ENCODE measurements at places on chromosomes 16 and 17.

DNA sequence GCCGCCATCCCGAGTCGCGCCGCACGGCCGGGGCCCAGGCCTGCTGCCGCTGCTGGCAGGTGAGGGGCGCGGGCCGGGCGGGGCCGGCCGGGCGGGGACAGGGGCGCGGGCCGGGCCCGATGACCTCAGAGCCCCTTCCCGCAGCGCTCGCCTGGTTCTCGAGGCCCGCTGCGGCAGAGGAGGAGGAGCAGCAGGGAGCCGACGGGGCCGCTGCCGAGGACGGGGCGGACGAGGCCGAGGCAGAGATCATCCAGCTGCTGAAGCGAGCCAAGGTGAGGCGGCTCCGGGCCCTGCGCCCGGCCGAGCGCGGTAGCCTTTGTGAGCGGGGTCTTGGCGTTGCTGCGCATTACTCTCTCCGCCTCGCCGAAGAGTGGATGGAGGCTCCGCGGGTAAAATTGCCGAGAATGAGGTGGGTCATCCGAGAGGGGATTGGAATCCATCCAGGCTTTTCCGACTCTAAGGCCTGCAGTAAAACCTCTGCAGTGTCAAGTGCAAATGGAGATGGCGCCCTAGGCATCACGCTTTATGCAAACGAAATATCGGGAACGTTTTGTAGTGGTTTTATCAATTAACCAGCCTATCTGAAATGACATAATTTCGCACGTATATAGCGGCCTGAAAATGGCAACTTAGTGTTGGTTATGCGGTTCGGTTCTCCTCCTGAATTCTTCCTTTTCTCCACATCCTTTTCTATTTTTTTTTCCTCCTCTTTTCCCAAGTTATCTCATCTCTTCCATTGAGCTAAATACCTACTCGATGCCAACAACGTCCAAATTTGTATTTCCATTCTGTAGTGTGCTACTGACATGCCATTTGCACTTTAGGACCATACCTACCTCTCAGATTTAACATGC is 577 bp downstream of the TTC19 start:
- DNase-seq = no peak

DNA sequence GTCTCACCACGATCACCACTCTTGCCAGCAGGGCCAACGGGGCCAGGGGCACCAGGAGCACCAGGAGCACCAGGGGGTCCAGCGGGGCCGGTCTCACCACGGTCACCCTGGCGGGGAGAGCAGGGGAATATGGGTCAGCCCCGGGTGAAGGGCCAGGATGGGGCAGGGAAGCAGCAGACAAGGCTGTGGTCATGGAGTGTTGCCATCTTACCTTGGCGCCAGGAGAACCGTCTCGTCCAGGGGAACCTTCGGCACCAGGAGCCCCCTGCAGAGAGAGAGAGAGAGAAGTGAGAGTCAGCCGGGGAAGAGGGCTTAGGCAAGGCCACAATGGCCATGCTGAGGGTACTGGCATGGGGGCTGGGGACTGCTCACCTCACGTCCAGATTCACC is 12.9 kb downstream of the COL1A1 start:
- no peak for DNase-seq

GRCh38 chr17:74361230-74362068 is at the start of gene BTBD17:
BTBD17 (minus strand) TSS chr17:74361868; CDS start chr17:74361819, 49 bp downstream.
- no peak for DNase-seq

GRCh38 chr16:89565506-89566372 is 5.3 kb downstream of the RPL13 start:
- DNase-seq = no peak

GRCh38 chr17:61338000-61338798 is 61.4 kb upstream of the TBX2 start:
- no peak for DNase-seq

DNA sequence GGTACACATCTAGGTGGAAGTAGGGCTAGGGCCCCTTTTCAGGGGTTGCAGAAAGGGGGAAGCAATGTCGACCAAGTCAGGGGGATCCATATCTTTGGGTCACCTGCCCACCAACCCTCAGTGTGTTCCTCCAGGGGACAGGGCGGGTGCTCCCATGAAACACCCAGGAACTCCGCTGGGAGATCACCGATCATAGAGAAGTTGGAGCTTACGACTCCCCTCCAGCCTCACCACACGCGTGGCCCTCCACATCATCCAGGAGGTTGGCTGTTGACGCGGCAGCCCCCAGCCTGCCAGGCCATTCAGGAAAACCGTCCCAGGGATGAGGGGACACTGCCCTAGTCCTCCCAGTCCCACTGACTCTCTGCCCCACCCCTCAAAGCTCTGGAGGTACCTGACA is 17.3 kb upstream of the MRPS23 start:
- no peak for DNase-seq

GRCh38 chr17:67390646-67391361 is 13.7 kb downstream of the PITPNC1 start:
- DNase-seq = peak; percentile 32

GRCh38 chr17:142102-142661 is 4.8 kb downstream of the SCGB1C2 start:
- DNase-seq = no peak

- no peak for DNase-seq
Measured at GRCh38 chr17:82753201-82753464, 1.3 kb downstream of the TBCD start.

GRCh38 chr16:86584071-86584685 is 5.8 kb downstream of the FOXL1 start:
- no peak for DNase-seq

DNA sequence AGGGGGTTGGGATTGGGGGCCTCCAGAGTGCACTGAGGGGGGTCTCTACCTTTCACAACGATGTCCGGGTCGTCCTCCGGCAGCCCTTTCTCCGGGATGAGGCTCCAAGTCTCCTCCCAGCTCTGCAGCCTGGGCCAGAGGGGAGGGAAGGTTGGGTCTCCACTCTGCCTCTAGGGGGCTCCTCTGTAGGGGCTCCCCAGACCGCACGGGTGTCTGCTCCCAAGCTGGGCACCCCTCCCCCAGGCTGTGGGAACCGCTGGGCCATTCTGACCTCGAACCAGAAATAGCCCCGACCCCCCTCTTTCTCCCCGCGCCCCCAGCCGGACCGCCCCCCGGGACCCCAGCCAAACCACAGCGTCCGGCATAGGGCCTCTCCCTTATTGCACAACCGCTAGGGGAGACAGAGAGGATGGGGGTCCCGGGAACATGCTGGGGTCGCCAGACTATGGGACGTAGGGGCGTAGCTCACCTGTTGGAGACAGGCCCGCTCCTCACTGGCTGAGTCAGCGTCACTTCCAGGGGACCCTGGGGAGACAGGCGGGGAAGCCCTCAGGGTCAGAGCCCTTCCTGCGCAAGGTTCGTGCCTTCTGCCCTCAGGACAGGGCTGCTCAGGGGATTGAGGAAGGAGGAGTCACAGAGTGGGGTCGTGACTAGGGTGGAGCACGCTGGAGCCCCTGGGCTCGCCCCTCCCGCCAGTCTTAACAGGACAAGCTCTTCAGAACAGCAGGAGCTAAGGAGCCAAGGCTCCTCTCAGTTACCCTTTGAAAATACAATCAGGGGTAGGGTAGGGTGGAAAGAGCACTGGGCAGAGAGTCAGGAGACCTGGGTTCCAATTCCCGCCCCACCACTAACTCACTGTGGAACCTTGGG is 2.7 kb downstream of the PLEKHH3 start:
- no peak for DNase-seq

DNA sequence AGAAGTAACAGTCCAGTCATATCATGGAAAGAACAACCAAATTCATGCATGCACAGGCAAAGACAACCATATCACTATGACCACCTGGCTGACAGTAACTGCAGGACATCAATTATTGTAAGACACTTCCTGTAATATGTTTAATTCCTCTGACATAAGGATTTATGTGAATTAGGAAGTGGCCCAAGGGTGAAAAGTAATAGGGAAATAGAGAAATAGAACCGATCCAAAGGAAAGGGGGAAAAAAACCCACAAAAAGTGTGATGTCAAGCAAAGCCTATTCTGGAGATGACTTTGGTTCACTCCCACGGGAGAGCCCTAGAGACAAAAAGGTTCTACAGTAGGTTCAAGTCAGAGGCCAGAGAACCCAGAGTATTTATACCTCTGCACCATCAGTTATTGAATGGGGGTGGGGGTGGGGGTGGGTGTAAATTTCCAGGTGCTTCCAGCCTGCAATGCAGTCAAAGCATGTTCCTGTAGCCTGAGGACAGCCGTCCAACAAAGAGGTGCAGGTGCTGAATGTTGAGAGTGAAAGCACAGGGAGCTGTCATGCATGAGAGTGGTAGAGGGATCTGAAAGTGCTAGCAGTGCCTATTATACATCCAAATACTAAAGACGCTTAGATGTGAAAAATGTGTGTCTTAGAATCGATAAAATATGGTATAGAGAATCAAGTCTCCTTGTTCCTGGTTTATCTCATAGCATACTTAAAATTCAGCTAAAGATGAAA is 95.6 kb upstream of the HLF start:
- no peak for DNase-seq

- DNase-seq = no peak
Measured at GRCh38 chr17:28812748-28813377, 29.7 kb downstream of the FAM222B start.

DNA sequence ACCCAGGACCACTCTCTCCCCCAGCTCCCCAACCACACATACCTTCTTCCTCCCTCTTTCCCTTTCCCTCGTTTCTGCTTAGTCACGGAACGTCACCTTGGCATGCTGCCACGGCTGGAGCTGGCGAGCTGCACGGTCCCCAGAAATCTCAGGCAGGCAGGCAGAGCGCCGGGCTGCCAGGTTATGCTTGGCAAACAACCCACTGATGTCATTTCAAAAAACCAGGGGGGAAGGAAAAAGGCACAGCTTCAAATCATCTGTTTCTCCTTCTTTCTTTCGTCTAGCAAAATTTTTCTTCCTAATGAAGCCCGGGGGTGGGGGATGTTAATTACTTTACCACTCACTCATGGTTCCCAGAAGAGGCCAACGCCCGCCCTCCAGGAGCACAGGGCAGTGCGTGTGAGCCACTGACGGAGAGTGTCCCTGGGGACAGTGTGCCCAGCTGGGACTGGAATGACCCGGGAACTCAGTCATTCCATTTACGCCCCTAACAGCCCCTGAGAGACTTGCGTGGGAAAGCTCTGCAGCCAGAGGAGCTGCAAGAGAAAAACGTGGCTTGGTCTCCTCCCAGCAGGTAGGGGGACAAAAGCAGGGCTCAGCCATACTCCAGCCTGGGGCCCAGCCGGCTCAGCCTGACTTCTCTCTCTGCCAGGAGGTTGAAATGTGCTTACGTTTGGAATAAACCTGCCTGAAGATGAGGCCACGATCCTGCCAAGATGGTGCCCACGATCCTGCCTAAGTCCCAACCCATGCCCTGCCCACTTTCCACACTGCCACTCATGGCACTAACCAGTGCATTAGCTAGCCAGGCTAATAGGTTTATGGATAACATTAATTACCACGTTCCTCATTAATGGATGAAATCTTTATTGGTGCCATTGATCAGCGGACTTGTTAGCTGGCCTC is 198.9 kb downstream of the ZFHX3 start:
- DNase-seq = no peak

- no peak for DNase-seq
Measured at GRCh38 chr17:65474660-65475059, 86.8 kb downstream of the AXIN2 start.

- DNase-seq = no peak
Measured at GRCh38 chr16:85520853-85521521, 92.1 kb upstream of the GSE1 start.

DNA sequence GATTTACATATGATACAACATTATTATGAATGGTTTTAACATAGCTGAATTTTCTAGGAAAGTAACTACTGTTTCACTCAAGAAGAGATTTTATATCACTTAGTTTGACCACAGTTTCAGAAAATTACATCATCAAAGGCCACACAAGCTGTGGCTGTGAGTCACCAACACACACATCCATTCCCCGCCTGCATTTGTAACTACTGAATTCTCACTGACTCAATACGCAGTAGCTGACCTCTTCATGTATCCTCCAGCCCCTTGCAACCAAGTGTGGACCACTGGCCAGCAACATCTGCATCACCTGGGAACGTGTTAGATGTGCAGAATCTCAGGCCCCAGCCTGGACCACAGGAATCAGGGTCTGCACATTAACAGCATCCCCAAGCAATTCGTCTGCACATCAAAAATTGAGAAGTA is 197.6 kb downstream of the XYLT1 start:
- DNase-seq = no peak

DNA sequence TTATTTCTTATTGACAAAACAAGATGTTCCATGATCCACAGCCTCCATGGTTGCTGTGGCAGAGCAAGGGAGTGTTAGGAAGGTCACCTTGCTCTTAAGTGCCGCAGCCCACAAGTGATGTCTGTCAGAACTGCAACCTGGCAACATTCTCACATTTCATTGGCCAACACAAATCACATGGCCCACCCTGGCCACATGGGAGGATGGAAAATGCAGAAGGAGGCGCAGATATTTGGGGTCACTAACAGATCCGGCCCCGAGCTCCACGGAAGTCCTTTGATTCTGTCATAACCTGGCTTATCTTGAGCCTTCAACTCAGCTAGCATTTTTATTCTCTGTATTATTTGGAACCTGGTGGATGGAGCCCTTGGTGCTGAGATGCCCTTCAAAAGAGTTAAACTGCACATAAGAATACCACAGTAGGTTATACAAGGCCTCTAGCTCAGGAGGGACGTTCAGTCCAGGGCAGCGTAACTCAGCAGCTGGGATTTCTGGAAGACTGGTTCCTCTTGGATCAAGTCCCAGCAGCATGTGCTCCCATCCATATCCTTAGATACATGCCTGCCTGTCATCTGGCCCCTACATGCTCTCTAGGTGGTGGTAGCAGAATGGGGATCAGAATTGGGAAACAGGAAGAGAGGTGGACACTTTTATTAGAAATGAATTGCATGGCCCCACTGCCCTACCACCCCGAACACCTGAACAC is 508.1 kb downstream of the HAPSTR1 start:
- DNase-seq = no peak

DNA sequence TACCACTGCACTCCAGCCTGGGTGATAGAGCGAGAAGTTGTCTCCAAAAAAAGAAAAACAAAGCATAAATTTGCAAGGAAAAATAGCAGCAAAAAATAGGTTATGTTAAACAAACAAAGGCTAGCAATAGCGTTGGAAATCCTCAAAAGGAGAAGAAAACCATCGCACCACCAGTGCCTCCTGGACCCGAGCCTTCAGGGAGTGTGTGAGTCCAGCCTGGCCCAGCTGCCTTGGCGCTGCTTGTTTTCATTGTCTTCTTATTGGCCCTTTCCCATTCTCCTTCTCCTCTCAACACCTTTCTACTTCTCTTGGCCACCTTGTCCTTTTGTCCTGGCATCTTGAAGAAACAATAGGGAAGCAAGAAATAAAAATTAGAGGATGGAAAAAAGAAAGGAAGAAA is 4.5 kb upstream of the UBALD2 start:
- no peak for DNase-seq

- no peak for DNase-seq
Measured at GRCh38 chr16:57430955-57431354, 16.2 kb downstream of the CIAPIN1 start.

GRCh38 chr17:3879186-3879585 is 13.7 kb downstream of the CAMKK1 start:
- DNase-seq = no peak

- DNase-seq = peak; percentile 30
Measured at GRCh38 chr16:2475413-2476344, 752 bp downstream of the TBC1D24 start.

- no peak for DNase-seq
Measured at GRCh38 chr17:82006468-82007227, 16.0 kb downstream of the CENPX start.

GRCh38 chr16:85448557-85449190 is 164.4 kb upstream of the GSE1 start:
- peak; percentile 24 for DNase-seq

- DNase-seq = no peak
Measured at GRCh38 chr17:35745246-35745645, 7.8 kb downstream of the GAS2L2 start.

- no peak for DNase-seq
Measured at GRCh38 chr16:86393907-86394626, 116.3 kb upstream of the FOXF1 start.
